Activated gamma-delta T cell treated with anti-CD3 and anti-CD28 coated beads, Interleukin-2, amount 50 U/mL, for 16 hours (primary cell): ENCODE measurements at places on chromosomes 3 and 15.

DNA sequence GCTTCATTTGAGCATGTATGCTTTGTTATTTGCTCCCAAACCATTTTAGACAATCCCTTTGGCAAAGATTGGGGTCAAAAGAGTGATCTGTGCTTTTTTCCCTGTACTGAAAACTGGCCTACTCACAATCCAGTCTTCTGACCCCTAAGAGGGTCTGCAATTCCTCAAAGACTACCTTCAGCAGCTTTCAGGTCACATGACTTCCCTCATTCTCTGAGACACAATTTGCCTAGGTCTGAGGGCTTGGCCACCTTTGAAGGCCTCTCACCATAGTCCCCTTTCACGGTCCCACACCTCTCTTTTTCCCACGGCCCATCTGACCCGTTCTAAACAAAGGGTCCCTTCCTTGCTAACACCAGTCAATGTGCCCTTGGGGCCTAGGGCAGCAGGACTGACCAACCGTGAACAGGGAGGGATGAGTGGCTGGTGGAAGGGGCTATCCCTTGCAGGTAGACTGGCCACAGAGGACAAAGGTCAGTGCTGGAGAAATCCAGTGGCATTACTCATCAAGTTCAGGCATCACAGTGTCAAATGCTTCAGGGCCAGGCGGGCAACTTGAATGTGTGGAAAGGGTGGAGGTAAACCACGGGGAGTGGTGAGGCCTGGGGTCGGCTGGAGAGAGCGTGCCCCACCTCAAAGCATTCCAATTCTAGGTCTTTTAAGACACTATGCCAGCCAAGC, 10.8 kb downstream of the RASL12 start:
- no peak for DNase-seq

DNA sequence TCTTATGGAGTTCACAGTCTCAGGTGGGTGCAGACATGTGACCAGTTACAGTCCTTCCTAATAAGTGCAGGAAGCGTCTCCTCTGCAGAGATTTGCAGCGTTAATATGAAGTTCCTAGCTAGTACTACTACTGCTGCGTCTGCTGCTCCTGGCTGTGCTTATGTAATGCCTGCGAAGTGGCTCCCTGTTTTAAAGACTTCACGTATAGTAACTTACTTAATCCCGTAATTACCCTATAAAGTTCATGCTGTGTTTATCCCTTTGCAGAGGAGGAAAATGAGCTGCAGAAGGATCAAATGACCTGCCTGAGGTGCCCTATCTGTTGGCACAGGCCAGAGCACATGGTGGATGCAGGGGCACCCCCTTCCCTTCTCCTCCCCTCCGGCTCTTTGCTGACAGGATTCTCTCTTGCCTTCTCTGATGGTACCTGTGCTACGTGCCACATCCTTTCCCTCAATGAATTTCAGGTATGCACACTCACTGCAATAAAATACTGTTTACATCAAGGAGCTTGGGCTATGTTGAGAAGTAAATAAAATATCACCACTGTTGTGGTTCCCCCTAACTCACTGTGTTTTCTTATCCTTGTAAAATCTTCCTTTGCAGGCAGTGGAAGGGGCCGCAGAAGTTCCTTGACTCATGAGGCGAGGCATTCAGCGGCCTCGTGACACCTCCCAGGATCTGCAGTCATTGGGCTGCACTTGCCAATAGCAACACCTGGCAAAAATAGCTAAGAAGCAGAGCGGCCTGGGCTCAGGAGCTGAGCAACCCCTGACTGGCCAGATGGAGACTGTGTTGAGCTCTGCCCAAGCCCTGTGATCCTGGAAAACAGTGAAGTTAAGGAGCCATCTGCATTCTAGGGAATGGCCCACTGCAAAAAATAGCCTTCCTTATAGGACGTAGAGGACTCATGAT, 188.9 kb upstream of the ATP10A start:
- DNase-seq = no peak

GRCh38 chr3:14803101-14803980, 15.4 kb upstream of the FGD5 start:
- no peak for DNase-seq

DNA sequence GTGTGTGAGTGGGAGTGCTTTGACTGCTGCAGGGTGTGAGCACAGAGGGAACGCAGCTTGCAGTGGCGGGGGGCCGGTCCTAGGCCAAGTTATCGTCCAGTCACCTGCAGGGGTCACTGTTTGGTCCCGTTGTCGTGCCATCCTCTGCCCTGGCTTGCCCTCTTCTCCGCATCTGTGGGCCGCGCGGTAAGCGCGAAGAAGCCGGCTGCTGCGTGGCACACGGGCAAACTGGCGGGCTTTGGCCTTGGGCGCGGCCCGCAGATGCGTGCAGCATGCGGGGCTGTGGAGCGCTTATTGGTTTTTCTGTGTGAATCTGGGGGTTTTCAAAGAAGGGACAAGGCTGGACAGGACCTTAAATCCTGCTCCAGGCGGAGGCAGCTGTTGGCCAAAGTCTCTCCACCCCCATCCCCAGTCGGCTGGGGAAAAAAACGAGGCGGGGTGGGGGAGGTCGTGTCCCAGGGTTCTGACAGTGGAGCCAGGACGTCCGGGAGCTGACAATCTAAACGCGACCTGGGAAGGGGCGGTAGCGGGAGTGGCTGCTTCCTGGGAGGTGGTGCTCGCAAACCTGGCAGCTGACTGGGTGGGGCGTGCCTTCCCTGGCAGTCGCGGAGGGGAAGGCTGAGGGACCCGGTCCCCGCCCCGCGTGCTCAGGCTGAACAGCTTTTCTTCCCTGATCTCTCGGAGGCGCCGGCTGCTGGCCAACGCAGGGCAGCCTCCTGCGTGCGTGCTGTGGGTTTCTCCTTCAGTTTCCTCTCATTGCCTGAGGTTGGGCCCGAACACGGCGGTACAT, 39.7 kb upstream of the VEPH1 start:
- DNase-seq = no peak

GRCh38 chr3:11568503-11569155, 75.1 kb downstream of the VGLL4 start:
- DNase-seq = no peak

DNA sequence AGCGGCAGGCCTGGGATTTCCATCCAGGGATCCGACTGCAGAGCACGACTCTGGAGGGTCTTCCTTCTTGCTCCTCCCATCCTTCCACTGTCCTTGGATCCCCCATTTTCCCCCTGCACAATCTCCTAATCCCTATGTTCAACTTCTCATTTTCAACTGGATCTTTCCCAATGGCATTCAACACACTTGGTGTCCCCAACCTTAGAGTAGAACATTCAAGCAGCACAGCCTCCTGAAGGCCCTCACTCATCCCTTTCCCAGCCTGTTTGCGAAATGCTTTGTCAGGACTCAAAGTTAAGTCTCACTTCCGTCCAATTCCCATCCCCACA, 32.3 kb downstream of the RPN1 start:
- DNase-seq = no peak

GRCh38 chr3:168295027-168295426, 199.3 kb upstream of the GOLIM4 start:
- no peak for DNase-seq

- no peak for DNase-seq
These were observed 552.8 kb downstream of the MAGI1 start for GRCh38 chr3:65485826-65486469.

DNA sequence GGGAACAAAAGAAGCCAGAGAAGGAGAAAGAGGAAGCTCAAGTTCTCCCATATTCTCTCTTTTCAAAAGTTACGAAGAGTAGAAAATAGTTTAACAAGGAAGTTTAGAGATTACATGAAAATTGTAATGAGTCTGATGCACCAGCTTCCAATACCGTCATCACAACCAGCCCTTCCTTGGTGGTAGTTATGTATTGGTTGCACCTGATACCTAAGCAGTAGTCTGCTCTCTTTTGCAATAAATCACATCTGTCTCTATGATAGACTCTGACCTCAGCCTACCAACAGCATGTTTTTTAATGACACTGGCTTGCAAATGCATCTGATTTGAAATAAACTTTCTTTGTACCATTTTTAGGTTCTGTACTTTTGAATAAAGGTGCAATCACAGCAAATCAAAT, 575.8 kb downstream of the FHIT start:
- no peak for DNase-seq

GRCh38 chr15:44670087-44670950, 6.9 kb upstream of the SPG11 start:
- DNase-seq = no peak

- no peak for DNase-seq
These were observed 414.7 kb upstream of the NAALADL2 start for GRCh38 chr3:174444391-174444790.

- no peak for DNase-seq
These were observed 25.9 kb upstream of the RNU6-1 start for GRCh38 chr15:67865766-67866165.

DNA sequence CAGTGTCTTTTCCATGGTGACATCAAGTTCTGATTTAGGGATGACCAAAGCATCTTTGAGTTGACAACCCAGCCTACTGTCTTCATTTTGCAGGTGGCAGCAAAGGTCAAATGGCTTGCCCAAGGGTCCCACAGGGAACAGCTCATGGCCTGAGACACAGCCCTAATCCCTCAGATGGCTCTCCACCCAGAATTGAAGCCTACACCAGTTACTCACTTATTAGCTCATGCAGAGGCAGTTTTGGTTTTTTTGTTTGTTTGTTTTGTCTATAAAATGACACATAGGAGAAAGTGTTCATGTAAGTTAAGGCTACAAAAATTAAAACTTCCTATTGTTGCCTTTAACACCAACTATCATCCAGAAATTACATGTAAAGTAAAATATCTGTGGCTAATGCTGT, 167.9 kb downstream of the OSBPL10 start:
- DNase-seq = no peak

GRCh38 chr3:171459137-171459941, 866 bp downstream of the TNIK start:
- peak; percentile 22 for DNase-seq

- DNase-seq = no peak
These were observed 122.9 kb downstream of the ARRDC4 start for GRCh38 chr15:98083203-98083910.

DNA sequence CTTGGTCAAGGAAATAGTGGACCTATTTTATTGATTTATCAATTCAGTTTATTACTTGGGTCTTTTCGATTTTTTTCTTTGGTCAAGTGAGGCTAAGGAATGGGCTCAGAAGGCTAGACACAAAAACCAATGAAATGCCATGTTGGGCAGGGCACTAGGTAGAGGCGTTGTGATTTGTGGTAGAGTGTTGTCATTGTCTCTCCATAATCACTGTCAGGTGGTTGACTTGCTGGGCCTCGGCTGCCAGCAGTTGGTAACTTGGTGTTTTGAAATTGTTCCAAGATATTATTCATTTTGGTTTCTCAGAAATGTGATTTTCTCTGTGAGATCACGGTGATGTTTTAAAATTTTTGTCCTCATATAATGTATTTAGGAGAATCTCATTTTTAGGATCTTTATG, 173.6 kb downstream of the KLHL25 start:
- DNase-seq = no peak

GRCh38 chr3:30471066-30471465, 135.3 kb upstream of the TGFBR2 start:
- DNase-seq = no peak
